Skeletal muscle cell (primary cell): ENCODE measurements at places on chromosomes 2 and 18.

GRCh38 chr2:145303536-145303935 is 783.6 kb upstream of the ZEB2 start:
- no peak for DNase-seq

DNA sequence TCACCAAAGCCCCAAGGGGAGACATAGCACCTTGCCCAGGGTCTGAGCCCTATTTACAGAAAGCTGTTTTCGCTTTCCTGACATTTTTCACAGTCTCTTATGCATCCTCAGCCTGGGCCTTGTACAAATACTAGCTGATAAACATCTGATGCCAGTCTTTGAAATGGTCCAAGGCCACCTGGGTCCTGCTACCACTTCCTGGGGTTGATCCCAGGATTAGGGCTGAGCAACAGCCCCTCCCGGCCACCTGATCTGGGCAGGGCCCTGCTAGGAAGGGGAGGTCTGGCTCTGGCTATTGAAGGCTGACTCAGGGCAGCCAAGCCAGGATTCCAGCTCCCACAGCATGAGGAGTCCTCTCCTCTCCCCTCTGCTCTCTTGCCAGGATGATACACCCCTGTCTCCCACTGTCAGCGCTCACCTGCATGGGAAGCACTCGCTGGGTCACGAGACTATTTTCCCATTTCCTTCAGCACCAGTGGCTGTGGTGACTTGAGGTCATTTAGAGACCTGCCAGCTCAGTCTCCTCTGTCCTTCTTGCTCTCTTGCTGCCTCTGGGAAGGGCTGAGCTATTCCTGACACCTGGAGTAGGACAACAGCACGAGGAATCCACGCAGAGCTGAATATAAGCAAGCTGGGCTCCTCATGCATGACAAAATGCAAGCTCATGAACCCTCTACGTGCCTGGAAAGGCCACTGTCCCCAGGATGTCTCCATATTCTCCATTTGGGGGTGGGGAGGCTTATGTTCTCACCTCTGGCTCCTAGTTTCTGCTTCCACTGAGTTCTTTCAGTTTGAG is 53.0 kb upstream of the LGALSL start:
- DNase-seq, result no peak

DNA sequence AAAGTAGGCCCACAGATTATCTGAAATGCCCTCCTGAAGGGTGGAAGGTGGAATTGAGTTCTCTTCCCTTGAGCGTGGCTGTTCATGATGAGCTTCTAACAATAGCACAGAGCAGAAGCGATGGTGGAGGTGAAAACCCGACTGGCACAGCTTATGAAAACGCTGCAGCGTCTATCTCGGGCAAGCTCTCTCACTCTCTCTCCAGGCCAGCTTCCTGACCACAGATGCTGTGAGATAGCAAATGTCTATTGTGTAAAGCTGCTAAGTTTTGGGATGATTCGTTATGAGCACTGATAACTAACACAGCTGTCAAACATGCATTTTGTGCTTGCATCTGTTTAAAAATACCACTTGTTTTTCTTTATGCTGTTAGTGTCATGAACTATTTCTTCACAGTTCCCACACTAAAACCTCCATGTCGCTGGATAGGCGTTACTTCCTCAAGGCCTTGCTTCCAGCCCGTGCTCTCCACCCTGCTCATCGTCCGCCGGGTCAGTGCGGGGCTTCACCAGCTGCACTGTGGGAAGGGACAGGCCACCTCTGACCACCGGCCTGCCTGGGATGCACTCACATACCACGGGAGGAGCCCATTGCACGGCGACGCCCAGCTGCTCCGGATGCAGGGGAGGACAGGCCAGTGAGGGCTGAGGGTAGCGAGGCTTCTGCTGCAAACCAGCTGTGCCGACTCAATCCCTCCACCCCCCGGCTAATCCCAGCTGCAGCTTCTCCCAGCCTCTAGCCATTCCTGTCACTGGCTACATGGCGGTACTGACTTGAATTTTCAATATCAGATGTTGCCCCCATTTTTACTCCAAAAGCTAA is 60.0 kb upstream of the OTOS start:
- DNase-seq, result no peak

- no peak for DNase-seq
Measured at GRCh38 chr18:78735131-78736014, 244.2 kb upstream of the SALL3 start.

DNA sequence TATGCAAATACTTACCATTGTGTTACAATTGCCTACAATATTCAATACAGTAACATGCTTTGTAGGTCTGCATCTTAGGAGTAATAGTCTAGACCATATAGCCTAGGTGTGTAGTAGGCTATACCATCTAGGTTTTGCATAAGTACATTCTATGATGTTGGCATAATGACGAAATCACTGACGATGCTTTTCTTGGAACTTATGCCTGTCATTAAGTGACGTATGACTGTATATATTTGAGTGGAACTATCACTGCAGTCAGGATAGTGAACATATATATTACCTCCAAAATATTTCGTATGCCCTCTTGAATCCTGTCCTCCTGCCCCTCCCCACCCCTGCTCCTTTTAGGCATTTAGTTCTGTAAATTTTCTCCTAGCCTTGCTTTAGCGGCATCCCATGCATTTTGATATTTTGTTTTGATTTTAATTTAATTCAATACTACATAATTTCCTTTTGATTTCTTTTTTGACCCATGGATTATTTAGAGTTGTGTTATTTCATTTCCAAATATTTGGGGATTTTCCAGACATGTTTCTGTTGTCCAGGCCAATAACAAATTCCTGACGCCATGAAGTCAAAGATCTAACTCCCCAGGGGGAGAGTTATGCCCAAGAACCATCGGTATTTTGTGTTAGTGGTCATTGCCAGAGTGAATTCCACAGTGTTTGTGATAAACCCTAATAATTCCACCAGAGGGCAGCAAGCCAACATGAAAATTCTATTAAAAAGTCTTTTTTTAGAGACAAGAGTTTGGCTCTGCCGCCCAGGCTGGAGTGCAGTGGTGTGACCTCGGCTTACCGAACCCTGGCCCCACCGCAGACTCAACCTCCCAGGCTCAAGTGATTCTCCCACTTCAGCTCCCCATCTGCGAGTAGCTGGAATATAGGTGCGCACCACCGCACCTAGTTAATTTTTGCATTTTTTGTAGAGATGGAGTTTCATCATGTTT is 24.2 kb upstream of the CASP8 start:
- DNase-seq, result peak; percentile 54

DNA sequence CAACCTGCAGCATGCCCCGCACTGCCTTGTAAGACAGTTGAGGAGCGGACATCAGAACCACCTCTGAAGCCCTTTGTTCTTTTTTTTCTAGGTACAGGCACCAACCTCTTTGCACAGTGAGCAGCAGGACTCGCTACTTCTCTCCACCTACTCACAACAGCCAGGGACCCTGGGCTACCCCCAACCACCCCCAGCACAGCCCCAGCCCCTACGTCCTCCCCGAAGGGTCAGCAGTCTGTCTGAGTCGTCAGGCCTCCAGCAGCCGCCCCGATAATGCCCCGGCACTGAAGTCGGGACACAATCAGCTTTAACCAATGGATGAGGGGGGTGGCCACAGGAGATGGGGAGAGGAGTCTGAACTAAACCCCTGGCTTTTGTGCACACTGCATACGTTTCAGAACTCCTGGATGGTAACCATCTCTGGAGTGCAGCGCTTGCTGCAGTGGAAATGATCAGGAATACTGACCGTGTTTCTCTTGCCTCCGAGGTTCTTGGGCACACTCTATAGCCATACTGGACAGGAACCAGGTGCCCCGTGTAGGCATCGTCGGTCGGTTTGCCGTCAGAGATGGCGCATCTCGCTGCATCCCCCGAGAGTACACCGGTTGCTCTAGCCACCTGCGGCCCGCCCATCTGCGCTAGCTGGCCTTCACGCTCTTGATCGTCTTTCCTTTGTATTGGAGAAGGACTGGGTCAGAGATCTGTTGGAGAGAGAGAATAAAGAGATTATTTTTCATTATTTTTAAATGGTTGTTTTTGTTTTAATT is 6.6 kb upstream of the RPL31 start:
- no peak for DNase-seq
